ENCODE measurements at places on chromosomes 7 and 10.

- no peak for DNase-seq
Observed at GRCh38 chr7:135886345-135887132, 90.6 kb downstream of the MTPN start.

DNA sequence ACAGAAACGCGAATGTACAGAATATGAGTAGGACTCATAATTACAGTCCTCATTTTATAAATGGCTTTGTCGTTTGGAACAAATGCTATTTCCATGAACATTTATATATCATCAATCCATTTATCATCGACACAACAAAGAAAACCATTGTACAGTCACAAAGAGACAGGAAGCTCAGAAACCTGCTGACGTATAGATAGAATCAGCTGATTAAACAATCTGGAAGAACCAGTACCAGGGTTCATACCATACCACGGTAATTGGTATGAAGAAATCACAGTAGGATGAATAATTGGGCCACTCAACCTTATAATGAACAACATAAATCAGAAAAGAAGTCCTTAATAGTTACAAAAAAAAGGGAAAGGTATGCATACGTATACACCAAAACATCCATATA lies 295.0 kb downstream of the PARD3 start:
- no peak for DNase-seq

- no peak for DNase-seq
Observed at GRCh38 chr7:3649678-3650440, 348.8 kb downstream of the SDK1 start.

- no peak for DNase-seq
Observed at GRCh38 chr7:2566890-2567678, 8.3 kb downstream of the IQCE start.

DNA sequence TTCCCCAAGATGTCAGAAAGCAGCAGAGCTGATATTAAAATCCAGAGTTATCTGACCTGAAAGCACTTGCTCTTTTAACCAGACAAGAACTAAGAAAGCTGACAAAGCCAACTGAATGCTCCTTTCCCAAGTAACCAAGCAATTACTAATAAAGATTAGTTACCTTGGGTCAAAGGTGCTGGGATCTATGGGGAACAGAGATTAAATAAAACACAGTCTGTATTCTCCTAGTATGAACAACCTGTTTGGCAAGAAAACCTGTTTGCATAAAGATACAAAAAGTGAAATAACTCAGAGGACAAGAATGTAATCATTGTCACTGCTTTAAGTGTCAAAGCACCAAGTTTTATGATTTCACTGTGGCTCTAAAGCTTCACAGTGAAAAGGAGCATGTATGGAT lies 35.7 kb downstream of the ITPRID1 start:
- DNase-seq = no peak

- DNase-seq = no peak
Observed at GRCh38 chr10:114970515-114970914, 32.5 kb downstream of the TRUB1 start.

- no peak for DNase-seq
Observed at GRCh38 chr7:79734181-79734580, 280.7 kb upstream of the MAGI2 start.

GRCh38 chr10:17423632-17424186 lies 30.7 kb downstream of the ST8SIA6 start:
- no peak for DNase-seq

Data from NCI-H1694 (cell line).